Motor neuron (in vitro differentiated cells): ENCODE measurements at places on chromosomes 7 and 10.

DNA sequence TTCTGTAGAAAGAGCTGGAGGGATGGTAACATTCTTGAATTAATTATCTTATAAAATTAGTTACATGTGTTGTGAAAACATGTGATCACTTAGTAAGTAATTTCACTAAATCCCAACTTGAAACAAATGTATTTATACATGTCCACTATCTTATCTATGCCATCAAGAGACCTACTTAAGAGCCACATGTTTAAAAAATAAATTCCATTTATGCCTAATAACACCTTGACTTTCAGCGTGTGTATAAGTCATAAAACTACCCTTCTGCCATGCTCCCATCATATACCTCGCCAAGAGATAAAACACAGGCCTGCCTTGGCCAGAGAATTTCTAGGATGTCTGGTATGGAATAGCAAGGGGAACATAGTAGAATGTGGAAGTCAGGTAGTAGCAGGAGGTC lies 37.3 kb downstream of the LIPJ start:
- ATAC-seq, result no peak

- no peak for ATAC-seq
Measured at GRCh38 chr10:73167458-73167782, 388 bp downstream of the ECD start.

DNA sequence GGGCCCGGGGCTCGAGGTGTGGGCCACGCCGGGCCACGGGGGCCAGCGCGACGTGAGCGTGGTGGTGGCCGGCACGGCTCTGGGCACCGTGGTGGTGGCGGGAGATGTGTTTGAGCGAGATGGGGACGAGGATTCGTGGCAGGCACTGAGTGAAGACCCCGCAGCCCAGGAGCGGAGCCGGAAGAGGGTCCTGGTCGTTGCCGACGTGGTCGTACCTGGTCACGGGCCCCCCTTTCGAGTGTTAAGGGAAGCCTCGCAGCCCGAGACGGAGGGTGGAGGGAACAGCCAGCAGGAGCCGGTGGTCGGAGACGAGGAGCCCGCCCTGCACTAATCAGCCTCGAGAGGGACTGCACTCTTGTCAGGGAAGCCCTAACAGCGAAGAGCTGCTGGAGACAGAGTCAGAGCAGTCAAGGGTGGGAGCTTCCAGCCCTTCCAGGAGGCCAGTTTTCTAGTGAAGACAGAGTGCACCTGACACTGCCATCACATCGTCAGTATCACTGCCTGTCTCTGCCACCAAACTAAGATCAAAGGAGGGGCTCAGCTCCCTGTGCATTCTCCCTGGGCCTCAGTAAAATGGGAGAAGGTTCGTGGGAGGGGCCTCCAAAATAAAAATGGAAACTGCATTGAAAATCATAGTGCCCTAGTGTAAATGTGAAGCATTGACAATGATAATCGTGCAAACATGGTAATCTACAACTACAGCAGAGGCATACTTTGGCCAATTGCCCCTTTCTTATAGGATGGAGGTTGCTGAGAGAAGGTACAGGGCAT lies 1.3 kb downstream of the MBLAC1 start:
- ATAC-seq, result no peak

GRCh38 chr7:156527458-156527890 lies 113.1 kb upstream of the RNF32 start:
- ATAC-seq, result no peak

GRCh38 chr7:28093623-28094232 lies 86.9 kb downstream of the JAZF1 start:
- peak; percentile 89 for ATAC-seq

DNA sequence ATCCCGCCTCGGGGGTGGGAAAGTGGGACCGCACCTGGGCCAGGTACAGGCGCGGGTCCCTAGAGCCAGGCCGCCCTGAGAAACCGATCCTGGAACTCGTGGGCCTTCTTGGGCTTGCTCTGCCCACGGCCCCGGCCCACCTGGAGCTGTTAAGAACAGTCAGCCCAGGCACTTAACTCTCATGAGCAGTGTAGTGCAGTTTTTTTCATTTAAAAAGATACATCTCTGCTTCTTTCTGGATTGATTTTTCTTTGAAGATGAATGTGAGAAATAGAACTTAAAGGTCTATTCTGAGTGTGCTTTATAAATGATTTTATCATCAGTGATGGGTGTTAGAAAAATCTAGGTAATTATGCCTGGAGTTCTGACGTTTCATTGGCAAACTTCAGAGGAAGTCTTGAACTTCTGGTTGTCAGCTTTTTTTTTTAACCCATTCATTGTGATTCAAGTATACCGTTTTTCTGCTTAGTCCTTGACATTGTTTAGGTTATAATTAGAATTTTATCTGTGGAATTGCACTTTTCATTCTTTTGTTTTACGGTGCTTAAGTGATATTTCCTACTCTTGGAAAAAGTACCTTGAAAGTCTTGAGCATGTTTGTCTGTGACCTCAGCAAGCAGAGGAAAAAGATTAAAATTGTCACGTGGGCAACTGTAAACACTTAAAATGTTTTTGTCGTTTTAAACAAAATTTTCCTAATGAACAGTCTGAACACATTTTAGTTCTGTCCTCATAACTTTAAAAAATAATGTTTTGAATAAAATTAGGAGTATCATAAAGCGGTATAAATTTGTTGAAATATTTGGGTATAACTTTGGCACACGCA lies 906 bp downstream of the CDK1 start:
- no peak for ATAC-seq

DNA sequence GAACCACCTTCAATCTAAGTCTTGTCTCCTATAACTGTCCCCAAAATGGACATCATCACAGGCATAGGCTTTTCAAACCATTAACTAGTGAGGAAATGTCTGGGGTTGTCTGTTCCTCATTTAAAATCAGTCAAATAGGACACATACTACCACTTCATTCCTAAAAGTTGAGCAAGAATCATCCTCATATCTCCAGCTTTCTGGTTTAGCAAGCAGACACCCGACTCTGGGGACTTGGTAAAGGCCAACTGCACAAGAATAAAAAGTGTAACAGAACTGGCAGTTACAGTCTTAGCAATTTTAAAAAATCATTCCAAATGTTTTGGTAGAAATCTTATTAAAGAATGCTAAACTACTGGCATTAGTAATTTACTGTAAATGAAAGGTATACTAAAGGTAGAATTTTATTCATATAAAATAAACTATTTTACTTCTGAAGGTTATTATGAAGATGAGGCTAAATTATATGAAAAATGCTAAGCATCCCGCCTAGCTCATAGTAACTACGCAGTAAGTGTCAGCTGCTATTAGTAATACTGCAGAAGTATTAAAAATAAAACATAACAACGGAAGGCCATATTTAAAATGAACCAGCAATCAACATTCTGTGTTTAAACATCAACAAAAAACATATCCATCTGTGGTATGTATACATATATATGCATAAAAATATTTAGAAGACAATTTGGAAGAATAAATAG lies 60.8 kb downstream of the ZNF438 start:
- no peak for ATAC-seq

- no peak for ATAC-seq
Measured at GRCh38 chr10:13257621-13258140, 23.5 kb upstream of the UCMA start.

DNA sequence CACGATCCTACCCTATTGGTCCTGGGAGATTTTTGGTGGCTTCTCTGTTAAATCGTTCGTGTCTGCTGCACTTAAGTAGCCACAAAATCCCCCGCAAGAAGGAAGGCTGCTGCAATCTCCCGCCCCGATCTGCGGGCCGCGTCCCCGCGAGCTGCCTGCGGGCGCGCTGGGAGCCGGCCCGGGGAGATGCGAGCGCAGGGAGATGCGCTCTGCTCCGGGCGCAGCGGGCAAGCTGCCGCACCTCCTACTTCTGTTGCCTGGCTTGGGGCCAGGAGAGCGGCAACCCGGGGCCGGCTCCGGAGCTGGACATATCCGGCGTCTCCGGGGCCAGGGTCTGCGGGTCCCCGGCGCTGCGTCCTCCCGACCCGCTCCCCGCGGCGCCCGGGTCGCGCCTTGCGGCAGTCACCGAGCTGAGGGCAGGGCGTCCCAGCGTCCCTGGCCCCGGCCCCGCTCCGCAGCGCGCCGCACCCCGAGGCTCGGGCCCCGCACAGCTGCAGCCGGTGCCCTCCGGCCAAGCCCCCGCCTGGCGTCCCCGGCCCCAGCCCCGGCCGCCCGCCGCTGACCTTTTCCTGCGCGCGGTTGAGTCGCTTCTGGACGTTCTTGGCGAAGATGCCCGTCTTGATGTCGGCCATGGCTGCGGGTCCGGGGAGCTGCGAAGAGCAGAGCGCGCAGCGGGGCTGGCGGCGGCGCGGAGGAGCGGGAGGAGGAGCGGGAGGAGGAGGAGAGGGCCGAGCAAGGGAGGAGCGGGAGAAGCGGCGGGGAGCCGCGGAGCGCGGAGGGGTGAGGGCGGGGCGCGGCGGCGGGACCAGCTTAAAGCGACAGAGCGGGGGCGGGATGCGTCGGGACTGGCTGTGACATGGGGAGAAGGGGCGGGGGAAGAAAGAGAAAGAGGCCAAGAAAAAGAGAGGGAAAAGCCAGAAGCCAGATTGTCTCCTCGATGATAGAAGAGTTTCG lies at the start of gene AMPH:
Gene AMPH (minus strand): TSS at position 654 of the 954 bp plus-strand sequence. CDS start 22 bp downstream, at position 632.
- peak; percentile 91 for ATAC-seq

- ATAC-seq, result no peak
Measured at GRCh38 chr10:12010353-12010752, 32.3 kb downstream of the UPF2 start.

DNA sequence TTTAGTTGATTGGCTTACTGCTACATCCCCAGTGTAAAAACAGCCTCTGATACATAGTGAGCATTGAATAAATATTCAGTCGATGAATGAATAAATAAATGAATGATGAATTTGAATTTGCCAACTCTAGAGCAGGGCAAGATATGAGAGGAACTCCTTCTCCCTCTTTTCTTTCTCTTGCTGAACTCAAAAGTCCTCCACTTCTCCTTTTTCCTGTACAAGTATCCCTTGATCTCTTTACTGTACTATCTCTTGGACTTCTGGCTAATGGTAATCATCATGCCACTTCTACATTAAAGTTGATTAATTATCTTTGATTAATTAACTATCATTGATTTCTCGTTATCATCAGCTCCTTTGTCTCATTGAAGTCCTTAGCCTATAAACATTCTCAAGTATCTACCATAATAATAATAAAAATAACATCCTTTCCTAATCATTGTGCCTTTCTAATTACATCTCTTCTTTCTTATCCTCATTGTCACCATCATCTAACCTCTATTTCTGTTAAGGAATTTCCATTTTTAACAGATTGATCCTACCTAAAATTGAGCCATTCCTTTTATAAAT lies 10.6 kb downstream of the CPED1 start:
- ATAC-seq, result no peak

DNA sequence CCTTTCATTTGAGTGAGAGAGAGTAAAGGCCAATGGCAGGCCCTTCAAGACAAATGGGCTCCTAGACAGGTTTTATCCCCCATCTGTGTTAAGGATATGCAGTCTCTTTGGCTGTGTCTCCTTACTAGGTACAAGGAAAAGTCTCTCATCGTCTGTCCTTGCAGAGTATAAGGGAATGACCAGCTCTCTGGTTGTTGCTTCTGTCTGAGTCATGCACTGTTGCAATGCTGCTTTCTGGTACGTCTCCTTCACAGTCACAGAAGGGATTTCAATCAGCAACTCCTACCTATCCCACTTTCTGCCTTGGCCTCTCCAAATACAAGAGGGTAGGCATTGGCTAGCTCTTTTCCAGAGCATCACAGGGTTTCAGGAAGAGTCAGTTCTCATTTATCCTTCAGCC lies 48.1 kb downstream of the CTTNBP2 start:
- no peak for ATAC-seq

- no peak for ATAC-seq
Measured at GRCh38 chr10:1454428-1454827, 282.9 kb downstream of the ADARB2 start.

DNA sequence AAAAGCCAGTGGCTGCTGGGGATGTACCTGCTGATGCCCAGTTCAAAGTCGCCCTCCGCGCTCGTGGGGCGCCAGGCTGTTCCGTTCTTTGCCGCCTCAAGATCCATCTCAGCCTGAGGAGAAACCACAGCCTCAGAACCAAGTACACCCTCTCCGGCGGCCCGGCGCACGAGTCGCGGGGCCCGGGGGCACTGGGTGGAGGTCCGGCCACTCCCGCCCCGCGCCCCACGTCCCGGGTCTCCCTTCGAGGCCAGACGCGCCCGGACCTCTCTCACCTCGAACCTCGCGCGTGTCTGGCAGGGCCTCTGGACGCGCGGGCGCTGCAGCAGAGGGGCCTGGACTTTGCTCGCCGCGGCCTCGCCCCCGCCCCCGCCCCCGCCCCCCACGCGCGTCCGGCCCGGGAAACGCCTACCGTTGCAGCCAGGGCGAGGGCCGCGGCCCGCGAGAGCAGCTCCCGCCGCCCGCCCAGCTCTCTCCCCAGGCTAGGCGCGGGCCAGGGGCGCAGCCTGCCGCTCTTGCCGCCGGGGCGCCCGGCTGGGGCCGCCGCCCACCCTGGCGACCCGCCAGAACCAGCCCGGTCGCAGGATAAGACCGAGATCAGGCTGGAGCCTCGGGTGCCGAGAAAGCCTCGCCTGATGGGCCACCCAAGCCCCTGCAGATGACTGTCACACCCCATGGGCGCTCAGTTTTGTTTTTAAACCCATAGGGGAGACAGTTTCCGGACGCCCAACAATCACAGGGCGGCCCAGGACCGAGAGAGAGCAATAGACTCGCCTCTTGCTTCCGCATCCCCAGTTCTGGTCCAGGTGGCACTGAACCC lies at the start of gene ABCB4:
Gene ABCB4 (minus strand): TSS at position 322 of the 820 bp plus-strand sequence. CDS start 215 bp downstream, at position 107.
- peak; percentile 77 for ATAC-seq

GRCh38 chr7:79084423-79084822 lies 369.0 kb downstream of the MAGI2 start:
- no peak for ATAC-seq

DNA sequence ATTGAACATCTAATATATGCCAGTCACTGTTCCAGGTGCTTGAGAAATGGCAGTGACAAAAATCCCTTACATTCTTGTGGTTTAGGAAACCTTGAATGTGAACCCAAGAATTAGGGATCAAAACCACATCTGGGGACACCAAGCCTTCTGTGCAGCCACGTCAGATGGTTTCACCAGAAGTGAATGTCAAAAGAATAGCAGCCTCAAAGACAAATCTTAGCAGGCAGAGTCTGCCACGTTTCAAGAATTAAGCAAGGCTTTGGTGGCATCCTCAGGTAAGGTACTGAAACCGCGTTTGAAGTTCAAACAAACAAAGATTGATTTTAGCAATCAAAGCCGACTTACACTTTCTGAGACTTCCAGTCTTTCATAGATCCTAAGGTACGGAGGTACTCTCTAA lies 225.5 kb upstream of the GNAI1 start:
- no peak for ATAC-seq

DNA sequence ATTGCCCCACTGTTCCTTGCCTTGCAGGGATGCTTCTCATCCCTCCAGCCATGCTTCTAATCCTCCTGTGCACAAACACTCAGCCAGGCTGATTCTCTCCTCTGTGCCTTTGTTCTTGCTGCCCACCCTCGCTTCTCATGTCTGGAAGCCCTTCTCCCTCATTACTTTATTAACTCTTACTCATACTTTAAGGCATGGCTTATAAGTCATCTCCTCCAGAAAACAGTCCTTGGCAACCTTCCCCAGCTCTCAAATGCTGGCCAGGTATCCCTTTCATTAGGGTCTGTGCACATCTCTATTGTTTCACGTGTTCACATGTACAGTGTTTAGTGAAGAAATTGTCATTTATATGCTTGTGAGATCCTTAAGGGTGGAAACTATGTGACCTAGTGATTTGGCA lies 62.9 kb downstream of the ITGB8 start:
- no peak for ATAC-seq
